Activated naive CD4-positive, alpha-beta T cell treated with anti-CD3 and anti-CD28 coated beads for 36 hours (primary cell): ENCODE measurements at places on chromosomes 5 and 9. TPM values are rescaled to one million over a fixed set of nuclear protein-coding genes. Genes with fewer than 3 reads are reported as not detected.

- no peaks in the 10 kb centered on the region for H3K4me1 ChIP-seq
- H3K27ac ChIP-seq, result no peak overlapping the region
- no peak overlapping the region for H3K4me3 ChIP-seq
- no peaks in the 10 kb centered on the region for H3K36me3 ChIP-seq
- H3K27me3 ChIP-seq, result no peaks in the 10 kb centered on the region
Measured at GRCh38 chr9:105850852-105851500, 156.6 kb downstream of the TMEM38B start.

- peaks cover 39% of the 10 kb centered on the region for H3K4me1 ChIP-seq
- peak; percentile 92 for DNase-seq
Measured at GRCh38 chr9:104961238-104961637, 33.3 kb upstream of the ABCA1 start.

- H3K4me1 ChIP-seq, result no peaks in the 10 kb centered on the region
- peaks cover 16% of the 10 kb centered on the region for H3K27me3 ChIP-seq
- H3K27ac ChIP-seq, result no peak overlapping the region
- no peak overlapping the region for H3K4me3 ChIP-seq
- DNase-seq, result no peak
Measured at GRCh38 chr5:71955723-71956122, 151.6 kb upstream of the MAP1B start.

DNA sequence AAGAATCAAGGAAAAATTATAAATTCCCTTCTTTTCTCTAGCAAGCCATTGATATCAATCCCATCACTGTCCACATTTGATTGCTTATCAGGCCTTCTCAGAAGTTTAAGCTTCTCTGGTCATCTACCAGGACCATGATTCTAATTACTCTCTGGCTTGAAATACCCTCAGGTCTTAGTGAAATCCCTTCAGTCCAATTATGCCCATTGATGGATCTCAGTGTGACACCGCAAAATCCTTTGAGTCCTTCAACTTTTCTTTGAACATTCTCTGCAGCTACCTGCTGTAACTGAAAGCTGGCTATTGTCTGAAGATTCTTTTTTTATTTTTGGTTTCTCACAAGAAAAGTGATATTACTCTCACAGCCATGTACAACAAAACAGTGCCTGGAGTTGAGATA, 3.0 kb upstream of the CDH9 start:
- H3K4me1 ChIP-seq, result no peaks in the 10 kb centered on the region
- no peaks in the 10 kb centered on the region for H3K36me3 ChIP-seq
- no peak overlapping the region for H3K4me3 ChIP-seq
- no peaks in the 10 kb centered on the region for H3K27me3 ChIP-seq
- DNase-seq, result no peak

DNA sequence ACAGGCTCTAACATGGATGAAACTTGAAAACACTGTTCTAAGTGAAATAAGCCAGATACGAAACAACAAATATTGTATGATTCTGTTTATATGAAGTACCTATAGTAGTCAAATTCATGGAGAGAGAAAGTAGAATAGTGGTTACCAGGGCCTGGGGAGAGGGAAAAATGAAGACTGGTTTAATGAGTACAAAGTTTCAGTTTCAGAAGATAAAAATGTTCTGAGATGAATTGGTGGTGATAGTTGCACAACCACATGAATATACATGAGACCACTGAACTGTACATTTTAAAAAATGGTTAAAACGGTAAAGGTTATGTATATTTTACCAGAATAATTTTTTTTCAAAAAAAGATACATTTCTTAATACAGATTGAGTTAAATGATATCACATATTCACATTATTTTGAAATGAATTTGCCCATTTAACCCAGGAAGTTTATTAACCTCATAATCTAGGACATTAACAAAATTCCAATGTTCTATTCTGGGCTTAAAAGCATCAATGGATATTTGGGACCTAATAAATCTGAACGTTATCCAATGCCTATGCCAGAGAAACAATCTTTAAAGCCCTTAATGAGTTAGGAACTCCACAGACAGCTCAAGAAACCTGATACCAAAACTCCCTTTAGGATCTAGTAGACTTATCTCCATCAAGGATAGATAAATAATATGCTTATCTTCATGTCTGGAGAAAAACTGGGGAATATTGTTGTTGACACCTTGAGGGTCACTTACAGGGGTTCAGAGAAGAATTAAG, 521.3 kb downstream of the EFNA5 start:
- H3K36me3 ChIP-seq, result no peaks in the 10 kb centered on the region
- no peaks in the 10 kb centered on the region for H3K27me3 ChIP-seq
- no peaks in the 10 kb centered on the region for H3K4me1 ChIP-seq
- no peak for DNase-seq

Gene GLRA1
- total RNA-seq, result not detected

Gene LCN15
- total RNA-seq, result not detected

DNA sequence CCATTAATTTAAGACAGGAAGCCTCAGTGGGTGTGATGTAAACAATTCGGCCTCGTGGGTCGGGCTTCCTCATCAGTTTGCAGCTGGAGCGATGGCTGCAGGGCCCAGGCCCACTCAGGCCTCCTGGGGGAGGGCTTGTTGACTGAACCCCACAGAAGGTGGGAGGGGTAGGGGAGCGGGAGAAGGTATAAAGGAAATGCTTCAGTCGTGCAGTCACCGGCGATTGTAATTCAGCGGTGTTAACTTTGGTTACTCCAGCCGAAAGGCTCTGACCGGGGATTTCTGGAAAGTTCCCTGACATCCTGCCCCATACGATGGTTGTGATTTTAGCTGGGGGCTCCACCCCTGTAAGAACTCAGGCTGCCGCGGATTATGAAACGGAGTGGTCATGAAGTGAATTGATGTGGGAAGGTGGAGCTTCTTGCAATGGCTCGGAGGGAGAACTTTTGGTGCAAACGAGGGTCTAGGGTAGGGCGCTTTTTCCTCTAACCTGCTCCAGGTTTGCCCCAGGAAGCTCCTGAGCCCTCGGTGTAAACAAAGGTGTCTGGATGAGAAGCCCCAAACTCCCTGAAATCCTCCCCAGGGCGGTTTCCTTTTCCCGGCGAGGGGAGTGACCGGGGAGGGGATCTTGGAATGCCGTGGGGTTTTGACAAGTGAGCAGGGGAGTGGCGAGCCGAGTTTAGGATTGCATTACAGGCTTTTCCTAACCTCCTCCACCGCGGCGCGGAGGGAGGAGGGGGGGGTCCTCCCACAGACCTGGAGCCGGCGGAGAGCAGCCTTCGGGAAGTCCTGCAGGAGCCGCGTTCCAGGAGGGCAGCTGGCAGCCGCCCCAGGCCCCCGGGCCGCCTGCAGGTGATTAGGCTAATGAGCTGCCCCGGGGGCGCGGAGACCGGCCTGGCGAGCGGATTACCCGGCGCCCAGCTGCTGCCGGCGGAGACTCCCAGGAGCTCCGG, 215.5 kb downstream of the PDZD2 start:
- peaks cover 15% of the 10 kb centered on the region for H3K4me1 ChIP-seq
- H3K4me3 ChIP-seq, result peak overlapping the region; percentile 79
- H3K27ac ChIP-seq, result no peak overlapping the region

- H3K27me3 ChIP-seq, result no peaks in the 10 kb centered on the region
- no peak overlapping the region for H3K4me3 ChIP-seq
- no peak overlapping the region for H3K27ac ChIP-seq
- H3K36me3 ChIP-seq, result no peaks in the 10 kb centered on the region
Measured at GRCh38 chr5:91848453-91848852, 465.3 kb upstream of the ARRDC3 start.

Gene ARL15
- 6.7 TPM for total RNA-seq

GRCh38 chr9:106947106-106947900, 84.3 kb downstream of the ZNF462 start:
- H3K27me3 ChIP-seq, result no peaks in the 10 kb centered on the region
- H3K27ac ChIP-seq, result no peak overlapping the region
- no peaks in the 10 kb centered on the region for H3K36me3 ChIP-seq
- no peak for DNase-seq
- no peak overlapping the region for H3K4me3 ChIP-seq

GRCh38 chr5:114838937-114839336, 330.8 kb downstream of the TRIM36 start:
- H3K27me3 ChIP-seq, result no peaks in the 10 kb centered on the region
- no peak overlapping the region for H3K27ac ChIP-seq
- H3K4me1 ChIP-seq, result no peaks in the 10 kb centered on the region
- H3K4me3 ChIP-seq, result no peak overlapping the region
- no peaks in the 10 kb centered on the region for H3K36me3 ChIP-seq

DNA sequence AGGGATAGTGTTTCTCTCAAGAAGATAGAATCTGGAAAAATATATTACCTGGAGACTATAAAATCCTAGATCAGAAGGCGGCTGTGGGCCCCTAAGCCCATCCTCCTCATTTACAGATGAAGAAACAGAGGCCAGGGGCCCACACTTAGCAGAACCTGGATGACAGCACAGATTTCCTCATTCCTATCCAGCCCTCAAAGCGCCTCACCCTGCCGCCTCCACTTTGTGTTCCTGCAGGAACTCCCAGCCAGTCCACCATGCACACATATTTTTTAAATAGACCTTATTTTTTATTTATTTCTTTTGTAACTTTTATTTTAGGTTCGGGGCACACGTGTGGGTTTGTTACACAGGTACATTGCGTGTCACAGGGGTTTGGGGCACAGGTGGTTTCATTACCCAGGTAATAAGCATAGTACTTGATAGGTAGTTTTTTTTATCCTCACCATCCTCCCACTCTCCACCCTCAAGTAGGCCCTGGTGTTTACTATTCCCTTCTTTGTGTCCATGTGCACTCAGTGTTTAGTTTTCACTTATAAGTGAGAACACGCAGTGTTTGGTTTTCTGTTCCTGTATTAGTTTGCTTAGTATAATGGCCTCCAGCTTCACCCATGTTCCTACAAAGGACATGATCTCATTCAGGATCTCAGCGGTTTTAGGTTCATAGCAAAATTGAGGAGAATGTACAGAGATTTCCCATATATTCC, 85.5 kb upstream of the MAP1B start:
- H3K4me3 ChIP-seq, result no peak overlapping the region
- H3K27me3 ChIP-seq, result peaks cover 23% of the 10 kb centered on the region
- H3K36me3 ChIP-seq, result no peaks in the 10 kb centered on the region
- DNase-seq, result no peak
- no peak overlapping the region for H3K27ac ChIP-seq
- H3K4me1 ChIP-seq, result no peaks in the 10 kb centered on the region

DNA sequence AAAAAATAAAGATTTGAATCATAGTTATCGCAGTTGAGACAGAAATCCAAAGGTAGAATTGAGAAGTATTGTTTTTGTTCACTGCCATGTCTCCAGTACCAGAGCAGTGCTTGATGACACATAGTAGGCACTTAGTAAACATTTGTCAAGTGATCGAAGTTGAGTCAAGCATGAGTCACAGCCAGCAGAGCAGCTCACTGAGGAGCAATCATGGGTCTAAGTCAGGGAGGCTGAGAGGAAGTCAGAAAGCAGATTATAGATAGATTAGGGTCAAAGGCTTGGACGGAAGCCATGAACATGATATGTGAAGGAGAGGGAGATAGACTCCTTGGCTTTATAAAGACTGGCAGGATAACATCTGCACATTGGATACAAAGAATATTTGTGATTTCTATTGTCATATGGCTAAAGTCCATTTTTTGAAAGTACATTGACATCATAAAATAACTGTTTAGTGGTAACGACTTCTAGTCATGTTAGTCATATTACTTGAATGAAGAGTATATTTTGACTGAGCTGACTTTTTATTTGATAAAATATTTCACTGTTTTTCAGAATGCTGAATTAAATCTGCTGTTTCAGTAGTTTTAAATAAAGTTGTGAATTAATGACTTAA, 168.5 kb downstream of the RAB3C start:
- no peak overlapping the region for H3K27ac ChIP-seq
- peak; percentile 50 for DNase-seq
- H3K4me1 ChIP-seq, result no peaks in the 10 kb centered on the region
- H3K27me3 ChIP-seq, result peaks cover 9% of the 10 kb centered on the region

DNA sequence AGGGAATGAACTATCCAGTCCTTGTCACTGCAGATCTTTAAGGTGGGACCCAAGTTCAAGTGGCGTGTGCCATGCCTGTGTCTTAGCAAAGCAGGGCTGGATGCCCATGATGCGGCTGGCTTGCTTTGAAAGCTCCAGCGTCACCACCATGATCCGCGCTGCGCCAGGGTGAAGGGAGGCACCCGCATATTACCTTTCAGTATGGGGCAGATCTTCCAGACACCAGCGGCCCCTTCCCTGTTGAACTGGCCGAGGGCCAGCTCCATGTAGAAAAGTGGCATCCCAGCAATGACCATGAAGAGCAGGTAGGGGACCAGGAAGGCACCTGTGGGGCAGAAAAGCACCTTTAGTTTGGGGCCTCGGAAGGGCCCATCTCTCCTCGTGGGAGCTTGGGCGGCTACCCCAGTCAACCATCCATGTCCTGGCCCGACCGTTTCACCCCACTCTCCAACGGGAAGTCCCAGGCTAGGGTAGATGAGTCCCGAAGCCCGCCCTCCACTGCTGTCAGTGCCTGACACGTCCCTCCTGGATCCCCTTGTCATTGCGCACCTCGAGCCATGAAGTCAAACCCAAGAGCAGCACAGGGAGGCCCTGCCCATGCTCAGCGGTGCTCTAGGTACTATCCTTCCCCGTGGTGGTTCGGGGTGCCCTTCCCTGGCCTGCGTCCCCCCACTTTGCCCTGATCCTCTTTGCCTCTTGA, 3.9 kb downstream of the SLC6A3 start:
- peaks cover 5% of the 10 kb centered on the region for H3K4me1 ChIP-seq
- H3K27ac ChIP-seq, result no peak overlapping the region
- H3K27me3 ChIP-seq, result peaks cover 34% of the 10 kb centered on the region
- DNase-seq, result no peak
- no peak overlapping the region for H3K4me3 ChIP-seq

DNA sequence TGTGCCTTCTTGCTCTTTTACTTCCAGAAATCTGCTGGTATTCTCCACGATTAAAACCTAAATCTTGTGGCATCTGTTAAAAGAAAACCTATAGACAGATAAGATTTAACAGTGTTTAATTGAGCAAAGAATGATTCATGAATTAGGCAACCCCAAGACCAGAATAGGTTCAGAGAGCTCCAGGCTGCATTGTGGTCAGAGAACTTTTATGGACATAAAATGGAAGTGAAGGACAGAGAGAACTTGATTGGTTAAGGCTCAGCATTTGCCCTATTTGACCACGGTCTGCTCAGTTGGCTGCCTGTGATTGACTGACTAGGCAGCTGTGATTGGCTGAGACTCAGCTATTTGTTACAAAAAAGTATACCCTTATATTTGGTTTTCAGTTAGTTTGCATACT, 10.4 kb upstream of the SLC36A2 start:
- no peak overlapping the region for H3K4me3 ChIP-seq
- no peak overlapping the region for H3K27ac ChIP-seq
- H3K4me1 ChIP-seq, result no peaks in the 10 kb centered on the region
- no peaks in the 10 kb centered on the region for H3K36me3 ChIP-seq

Gene EGFLAM
- not detected for total RNA-seq

DNA sequence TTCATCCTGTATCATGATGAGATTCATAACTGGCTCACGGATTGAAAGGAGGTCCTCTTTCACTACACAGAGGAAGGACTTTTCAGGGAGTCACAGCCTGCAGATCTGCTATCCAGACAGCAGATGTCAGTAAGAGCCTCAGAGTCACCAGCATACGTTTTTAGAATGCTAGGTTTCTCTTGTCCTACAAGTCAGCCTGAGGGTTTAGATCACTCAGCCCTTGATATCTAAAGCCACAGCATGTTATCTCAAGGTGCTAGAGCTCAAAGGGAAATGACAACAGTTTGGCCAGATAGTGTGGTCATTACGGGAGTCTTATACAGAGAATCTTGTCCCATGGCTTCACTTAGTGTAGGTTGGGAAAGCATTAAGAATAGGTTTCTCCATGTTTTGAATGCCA, 30.9 kb upstream of the SLC46A2 start:
- H3K4me1 ChIP-seq, result no peaks in the 10 kb centered on the region
- H3K27ac ChIP-seq, result no peak overlapping the region
- no peak overlapping the region for H3K4me3 ChIP-seq
- DNase-seq, result peak; percentile 10
- H3K27me3 ChIP-seq, result peaks cover 7% of the 10 kb centered on the region

GRCh38 chr9:96459268-96460007, 9.5 kb downstream of the HABP4 start:
- DNase-seq, result no peak
- no peak overlapping the region for H3K27ac ChIP-seq
- no peak overlapping the region for H3K4me3 ChIP-seq
- no peaks in the 10 kb centered on the region for H3K27me3 ChIP-seq
- H3K36me3 ChIP-seq, result peaks cover 8% of the 10 kb centered on the region
